ENCODE measurements at places on chromosomes 4 and X. TPM values are rescaled to one million over a fixed set of nuclear protein-coding genes. Genes with fewer than 3 reads are reported as not detected.

Gene ADGRG4
- total RNA-seq: 0.05 TPM

- no peak for DNase-seq
Measured at GRCh38 chrX:10893366-10893765, 217.8 kb upstream of the HCCS start.

DNA sequence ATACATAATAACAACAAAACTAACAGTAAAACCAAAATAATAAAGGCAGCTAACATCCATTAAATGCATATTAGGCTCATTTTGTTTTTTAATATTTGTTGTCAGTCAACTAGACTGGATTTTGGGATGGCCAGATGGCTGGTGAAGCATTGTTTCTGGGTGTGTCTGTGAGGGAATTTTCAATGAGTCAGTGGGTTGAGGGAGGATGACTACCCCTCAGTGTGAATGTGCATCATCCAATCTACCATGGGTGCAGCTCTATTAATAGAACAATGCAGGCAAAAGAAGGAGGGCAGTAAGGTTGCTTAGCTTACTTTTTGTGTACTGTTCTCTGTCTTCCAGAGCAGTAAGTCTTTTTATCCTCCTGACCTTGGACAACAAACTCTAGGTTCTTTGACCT is 484.2 kb upstream of the HS3ST1 start:
- DNase-seq: no peak

GRCh38 chr4:162343967-162344366 is 180.2 kb upstream of the FSTL5 start:
- DNase-seq: no peak

DNA sequence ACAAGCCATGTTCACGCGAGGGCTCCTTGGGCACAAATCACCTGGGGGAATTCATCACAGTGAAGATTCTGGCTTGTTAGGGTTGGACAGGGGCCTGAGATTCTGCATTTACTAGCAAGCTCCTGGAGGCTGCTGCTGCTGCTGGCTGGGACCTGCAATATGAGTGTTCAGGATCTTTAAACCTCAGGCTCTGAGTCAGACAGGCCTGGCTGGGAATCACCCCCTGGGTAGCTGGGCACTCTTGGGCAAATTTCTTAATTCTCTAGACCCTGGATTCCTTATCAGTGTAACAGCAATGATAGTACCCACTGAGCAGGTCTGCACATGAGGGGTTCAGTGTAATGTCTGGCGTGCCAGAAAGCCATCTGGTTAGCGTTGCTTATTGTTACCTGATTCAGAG is 101.5 kb downstream of the DHX15 start:
- DNase-seq: no peak

DNA sequence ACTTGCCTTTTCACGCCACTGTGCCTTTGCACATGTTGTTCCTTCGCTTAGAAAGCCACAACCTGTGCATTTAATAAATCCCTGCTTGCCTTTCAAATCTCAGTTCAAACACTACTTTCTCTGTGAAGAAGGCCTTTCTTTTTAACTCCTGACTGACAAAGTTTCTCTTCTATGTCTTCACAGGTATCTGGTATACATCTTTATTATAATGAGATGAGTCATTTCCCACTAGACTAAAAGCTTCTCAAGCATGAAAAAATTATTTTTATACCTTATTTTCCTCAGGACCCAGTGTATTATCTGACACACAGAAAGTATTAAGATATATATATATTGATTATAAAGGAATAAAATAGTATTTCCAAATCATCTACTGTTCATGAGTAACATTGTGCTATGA is 189.9 kb downstream of the TBCK start:
- DNase-seq: no peak

DNA sequence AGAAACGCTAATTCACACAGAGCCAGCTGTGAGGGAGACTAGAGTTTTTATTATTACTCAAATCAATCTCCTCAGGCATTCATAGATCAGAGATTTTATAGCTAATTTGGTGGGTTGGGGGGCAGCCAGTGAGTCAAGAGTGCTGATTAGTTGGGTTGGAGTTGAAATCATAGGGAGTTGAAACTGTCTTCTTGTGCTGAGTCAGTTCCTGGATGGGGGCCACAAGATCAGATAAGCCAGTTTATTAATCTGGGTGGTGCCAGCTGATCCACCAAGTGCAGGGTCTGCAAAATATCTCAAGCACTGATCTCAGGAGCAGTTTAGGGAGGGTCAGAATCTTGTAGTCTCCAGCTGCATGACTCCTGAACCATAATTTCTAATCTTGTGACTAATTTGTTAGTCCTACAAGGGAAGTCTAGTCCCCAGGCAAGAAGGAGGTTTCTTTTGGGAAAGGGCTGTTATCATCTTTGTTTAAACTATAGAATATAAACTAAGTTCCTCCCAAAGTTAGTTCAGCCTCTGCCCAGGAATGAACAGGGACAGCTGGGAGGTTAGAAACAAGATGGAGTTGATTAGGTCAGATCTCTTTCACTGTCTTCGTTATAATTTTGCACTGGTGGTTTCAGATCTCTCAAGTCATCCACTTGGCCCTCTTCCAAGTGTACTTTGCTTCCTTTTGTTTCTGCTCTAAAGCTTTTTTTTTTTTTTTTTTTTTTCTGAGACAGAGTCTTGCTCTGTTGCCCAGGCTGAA is 5.4 kb upstream of the NAA11 start:
- DNase-seq: no peak

GRCh38 chr4:73443224-73443623 is 7.2 kb downstream of the AFP start:
- no peak for DNase-seq

DNA sequence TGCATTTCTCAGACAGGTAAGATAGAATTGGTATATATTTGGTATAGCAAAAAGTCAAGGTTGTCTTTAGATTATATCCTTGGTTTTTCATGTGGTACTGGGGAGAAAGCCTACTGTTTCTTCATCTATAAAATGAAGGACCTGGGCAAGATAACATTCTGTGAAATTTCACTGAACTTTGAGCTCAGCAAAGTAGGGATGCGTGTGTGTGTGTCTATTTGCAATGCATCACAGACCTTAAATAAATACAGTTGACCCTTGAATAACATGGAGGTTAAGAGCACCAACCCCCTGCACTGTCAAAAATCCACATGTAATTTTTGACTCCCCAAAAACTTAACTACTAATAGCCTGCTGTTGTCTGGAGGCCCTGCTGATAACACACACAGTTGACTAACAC is 25.2 kb downstream of the TET2 start:
- no peak for DNase-seq

- DNase-seq: no peak
Measured at GRCh38 chrX:17642891-17643290, 94.4 kb upstream of the SCML1 start.

DNA sequence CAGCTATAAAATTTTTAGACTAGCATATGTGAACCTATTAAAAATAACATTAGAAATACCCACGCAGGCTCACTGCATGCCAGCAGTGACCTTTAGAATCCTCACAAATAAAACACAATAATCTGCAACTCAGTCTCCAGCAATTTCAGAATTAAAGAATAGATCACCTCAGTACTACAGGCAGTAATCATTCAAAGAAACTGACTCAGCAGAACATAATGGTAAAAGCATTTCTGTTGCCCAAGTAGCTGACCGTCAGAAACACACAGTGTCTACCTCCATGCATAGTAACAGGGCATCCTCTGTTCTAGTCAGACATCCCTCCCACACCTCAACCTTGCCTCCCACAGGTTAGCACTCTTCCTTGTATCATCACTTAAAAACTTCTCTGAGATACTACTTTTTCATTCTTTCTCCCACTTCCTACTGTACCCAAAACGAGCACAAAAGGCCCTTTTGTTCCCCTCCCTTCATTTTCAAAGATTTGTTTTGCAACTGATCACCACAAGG is 65.7 kb upstream of the BEND2 start:
- DNase-seq: no peak

- no peak for DNase-seq
Measured at GRCh38 chrX:80799584-80799983, 10.1 kb downstream of the BRWD3 start.

All from cardiac septum (tissue), 1 donor.